Uterine smooth muscle cell (primary cell): ENCODE measurements at places on chromosomes 1 and 21. TPM values are rescaled to one million over a fixed set of nuclear protein-coding genes. Genes with fewer than 3 reads are reported as not detected.

The INTS3 gene
- total RNA-seq: 35.7 and 43.2 TPM in 2 replicates

The RAD54L gene
- 3.6 and 11.1 TPM in 2 replicates for total RNA-seq

The CAPN9 gene
- total RNA-seq: not detected in 2 replicates

The FTCD gene
- 1.1 TPM in 1 of 2 replicates, not detected in the other for total RNA-seq

The HEYL gene
- total RNA-seq: 0.12 TPM in 1 of 2 replicates, not detected in the other

The ROR1 gene
- 2.5 and 3.4 TPM in 2 replicates for total RNA-seq

The PLA2G2D gene
- total RNA-seq: not detected in 2 replicates

The TCP10L gene
- under 0.01 and 0.11 TPM in 2 replicates for total RNA-seq

The MROH9 gene
- total RNA-seq: under 0.01 TPM in 1 of 2 replicates, not detected in the other

The PLD5 gene
- total RNA-seq: under 0.01 and 0.11 TPM in 2 replicates

The NR5A2 gene
- total RNA-seq: under 0.01 TPM in 1 of 2 replicates, not detected in the other

The GNAT2 gene
- 0.33 TPM in 1 of 2 replicates, not detected in the other for total RNA-seq

The KCNJ15 gene
- total RNA-seq: 0.75 and 1.2 TPM in 2 replicates

The CCDC185 gene
- not detected in 2 replicates for total RNA-seq

The LEFTY2 gene
- under 0.01 TPM in 1 of 2 replicates, not detected in the other for total RNA-seq

The LDLRAD2 gene
- 0.11 TPM in 1 of 2 replicates, not detected in the other for total RNA-seq

The NPHS2 gene
- not detected in 2 replicates for total RNA-seq

The PRRX1 gene
- total RNA-seq: 154 and 219 TPM in 2 replicates

The RGS16 gene
- total RNA-seq: 0.22 and 1.00 TPM in 2 replicates

The TMEM61 gene
- total RNA-seq: not detected in 2 replicates

The KIF2C gene
- 21.6 and 87.8 TPM in 2 replicates for total RNA-seq

The PRELP gene
- 0.33 and 1.9 TPM in 2 replicates for total RNA-seq

The ASCL5 gene
- not detected in 2 replicates for total RNA-seq

The DCST2 gene
- total RNA-seq: 0.11 TPM in 1 of 2 replicates, not detected in the other

The FAM163A gene
- total RNA-seq: not detected in 2 replicates

The ZNF683 gene
- not detected in 2 replicates for total RNA-seq

The BACE2 gene
- total RNA-seq: 25.2 and 41.2 TPM in 2 replicates

The SPRR3 gene
- not detected in 2 replicates for total RNA-seq

The UBE2J2 gene
- 37.2 and 51.7 TPM in 2 replicates for total RNA-seq

The FCER1A gene
- total RNA-seq: not detected in 2 replicates

The RGSL1 gene
- not detected in 2 replicates for total RNA-seq
